AG09319 (cell line): ENCODE measurements at places on chromosomes 6 and 20.

- no peak for DNase-seq
Observed at GRCh38 chr20:62482146-62482809, 6.5 kb upstream of the GATA5 start.

GRCh38 chr6:5517796-5518195 is 256.5 kb downstream of the FARS2 start:
- DNase-seq, result no peak

GRCh38 chr6:79902046-79902445 is 45.3 kb downstream of the ELOVL4 start:
- no peak for DNase-seq

- DNase-seq, result no peak
Observed at GRCh38 chr6:115575285-115575684, 485.4 kb downstream of the FRK start.

- no peak for DNase-seq
Observed at GRCh38 chr20:15889514-15890256, 683.6 kb downstream of the KIF16B start.

- DNase-seq, result no peak
Observed at GRCh38 chr6:11363881-11364576, 131.6 kb upstream of the NEDD9 start.

GRCh38 chr6:122035173-122035572 is 364.3 kb upstream of the HSF2 start:
- no peak for DNase-seq

DNA sequence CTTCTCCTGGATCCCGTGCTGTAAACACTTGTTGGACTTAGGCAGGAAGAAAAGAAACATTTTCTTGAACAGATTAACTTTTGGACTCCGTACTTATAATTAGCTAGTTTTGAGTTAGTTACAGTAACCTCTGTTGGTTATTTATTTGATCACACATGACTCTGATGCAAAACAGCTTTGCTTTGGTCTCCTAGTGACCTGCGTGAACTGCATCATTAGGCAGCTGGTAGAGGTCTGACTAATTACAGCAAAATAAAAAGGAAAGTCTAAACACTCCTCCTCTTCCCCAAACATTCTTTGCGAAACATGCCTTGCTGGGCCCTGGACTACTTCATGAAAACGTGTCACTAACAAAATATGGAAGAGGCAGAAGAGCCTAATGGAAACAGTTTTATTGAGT is 61.1 kb upstream of the ZFP64 start:
- DNase-seq, result no peak

DNA sequence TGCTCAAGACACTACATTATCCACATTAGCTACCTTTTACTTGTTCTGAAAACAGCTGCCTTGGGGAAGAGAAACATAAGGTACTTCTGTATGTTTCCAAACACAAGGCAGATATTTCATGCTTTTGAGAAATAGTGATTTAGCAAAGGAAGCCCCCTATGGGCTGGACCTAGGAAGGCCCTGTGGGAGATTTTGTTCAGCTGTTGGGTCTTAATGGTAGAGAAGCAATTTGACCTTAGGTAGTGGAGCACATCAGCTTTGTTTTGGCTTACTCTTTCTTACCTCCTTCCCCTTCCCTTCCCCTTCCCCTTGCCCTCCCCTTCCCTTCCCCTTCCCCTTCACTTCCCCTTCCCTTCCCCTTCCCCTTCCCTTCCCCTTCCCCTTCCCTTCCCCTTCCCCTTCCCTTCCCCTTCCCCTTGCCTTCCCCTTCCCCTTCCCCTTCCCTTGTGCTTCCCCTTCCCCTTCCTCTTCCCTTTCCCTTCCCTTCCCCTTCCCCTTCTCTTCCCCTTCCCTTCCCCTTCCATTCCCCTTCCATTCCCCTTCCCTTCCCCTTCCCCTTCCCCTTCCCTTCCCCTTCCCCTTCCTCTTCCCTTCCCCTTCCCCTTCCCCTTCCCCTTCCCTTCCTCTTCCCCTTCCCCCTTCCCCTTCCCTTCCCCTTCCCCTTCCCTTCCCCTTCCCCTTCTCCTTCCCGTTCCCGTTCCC is 84.6 kb downstream of the ANKS1A start:
- DNase-seq, result no peak

DNA sequence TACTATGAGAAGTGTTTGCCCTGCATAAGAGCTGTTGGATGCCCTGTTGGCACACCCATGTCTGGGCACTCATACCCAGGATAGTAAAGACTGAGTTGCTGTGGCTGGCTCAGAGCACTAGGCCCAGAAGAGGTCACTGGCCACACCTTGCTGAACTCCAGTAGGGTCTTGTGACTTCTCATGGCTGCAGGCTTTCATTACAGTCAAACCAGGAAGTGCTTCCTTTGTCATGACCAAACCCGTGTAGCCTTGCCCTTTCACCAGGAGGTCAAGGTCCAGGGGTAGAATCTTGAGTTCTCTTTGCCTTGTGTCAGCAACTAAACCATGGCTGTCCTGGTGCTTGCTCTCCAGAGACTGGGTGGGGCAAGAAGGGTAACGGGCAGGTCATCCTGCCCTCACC is 49.5 kb downstream of the CD164 start:
- DNase-seq, result no peak

DNA sequence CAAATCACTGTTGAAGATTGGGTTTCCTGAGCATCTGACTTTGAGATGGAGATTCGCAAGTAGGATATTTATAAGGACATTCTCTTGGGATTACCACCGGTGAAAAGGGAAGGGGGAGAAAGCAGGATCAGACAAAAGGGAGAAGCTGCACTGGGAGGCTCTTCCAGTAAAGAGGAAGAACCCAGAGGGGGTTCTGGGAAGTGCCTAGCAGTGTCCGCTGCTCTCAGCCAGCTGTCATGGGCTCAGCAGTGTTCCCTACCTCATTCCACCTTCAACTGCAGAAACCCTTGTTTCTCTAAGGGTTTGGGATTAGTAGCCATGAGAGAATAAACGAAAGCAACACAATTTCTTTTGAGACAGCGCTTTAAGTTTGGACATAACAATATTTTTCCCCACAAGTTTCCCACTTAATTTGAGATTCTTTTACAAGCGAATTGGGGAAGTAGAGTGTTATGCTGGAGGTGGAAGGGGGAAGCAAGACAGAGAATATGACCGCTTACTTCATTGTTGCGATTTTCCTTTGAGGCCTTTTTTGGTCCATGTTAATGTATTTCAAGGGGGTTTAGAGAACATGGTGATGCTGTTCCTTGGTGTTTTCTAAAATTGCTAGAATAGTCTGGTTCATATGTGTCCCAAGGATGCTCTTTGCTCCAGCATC is 154.5 kb upstream of the SCGN start:
- DNase-seq, result no peak

DNA sequence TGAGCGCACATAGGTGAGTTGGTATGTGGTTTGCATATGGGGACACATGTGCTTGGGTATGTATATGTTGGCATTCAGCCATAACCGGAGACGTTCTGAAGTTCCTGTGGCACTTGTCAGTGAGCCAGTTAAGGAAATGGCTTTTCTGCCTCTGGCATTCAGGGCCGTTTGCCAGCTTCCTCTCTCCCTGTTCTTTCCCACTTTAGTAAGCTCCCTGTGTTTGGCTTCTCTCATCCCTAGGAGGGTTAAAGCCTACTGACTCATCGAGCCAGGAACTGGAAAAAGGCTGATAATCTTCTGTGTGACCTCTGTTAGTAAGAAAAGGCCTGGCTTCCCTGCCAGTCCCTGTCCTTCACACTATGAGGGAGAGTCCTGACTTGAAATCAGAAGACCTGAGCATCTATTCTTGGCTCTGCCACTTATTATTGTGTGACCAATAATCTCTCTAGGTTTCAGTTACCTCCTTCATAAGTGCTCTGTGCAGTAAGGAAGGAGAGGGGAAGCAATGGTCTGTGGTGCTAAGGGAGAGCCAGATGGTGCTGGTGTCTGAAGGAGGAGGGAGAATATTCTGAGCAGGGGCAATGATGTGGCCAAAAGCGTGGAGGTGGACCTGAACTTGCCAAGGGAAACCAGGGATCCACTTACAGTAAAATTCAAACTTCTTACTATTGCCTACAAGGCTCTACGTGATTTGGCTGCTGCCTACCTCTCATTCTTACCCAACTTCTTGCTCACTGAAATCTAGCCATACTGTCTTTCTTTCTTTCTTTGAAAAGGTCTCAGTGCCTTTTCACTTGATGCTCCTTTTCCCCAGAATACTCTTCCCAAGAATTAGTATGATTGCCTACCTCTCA is 31.4 kb downstream of the ACSS2 start:
- DNase-seq, result peak; percentile 48

GRCh38 chr20:17625246-17626051 is 55.6 kb downstream of the DSTN start:
- DNase-seq, result no peak

DNA sequence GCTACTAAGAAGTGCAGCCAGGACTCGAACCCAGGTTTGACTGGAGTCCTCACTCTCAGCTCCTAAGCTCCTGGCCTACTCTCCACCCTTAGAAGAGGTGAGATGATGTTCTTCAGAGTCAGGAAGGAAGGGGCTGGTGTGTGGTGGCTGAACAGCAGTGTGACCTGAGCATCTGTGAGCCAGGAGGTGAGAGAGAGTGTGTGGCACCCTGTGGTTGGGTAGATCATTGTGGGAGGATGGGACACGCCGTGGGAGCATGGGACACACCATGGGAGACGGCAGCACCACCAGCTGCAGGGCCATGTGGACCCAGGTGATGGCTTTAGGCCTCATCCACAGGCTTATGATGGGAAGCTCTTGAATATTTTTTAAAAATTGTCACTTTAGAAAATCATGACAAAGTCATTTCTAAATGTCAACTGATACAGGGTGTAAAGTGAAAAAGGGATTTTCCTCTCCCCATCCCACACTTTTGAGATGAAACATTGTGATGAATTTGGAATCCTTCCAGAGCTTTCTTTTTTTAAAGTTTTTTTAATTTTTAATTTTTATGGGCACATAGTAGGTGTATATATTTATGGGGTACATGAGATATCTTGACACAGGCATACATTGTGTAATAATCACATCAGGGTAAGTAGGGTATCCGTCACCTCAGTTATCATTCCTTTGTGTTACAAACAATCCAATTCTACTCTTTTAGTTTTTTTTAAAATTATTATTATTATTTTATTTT is 31.6 kb downstream of the SRC start:
- DNase-seq, result no peak

- no peak for DNase-seq
Observed at GRCh38 chr20:25216199-25216945, 20.9 kb downstream of the ENTPD6 start.

- DNase-seq, result no peak
Observed at GRCh38 chr6:134795691-134796090, 154.2 kb downstream of the ALDH8A1 start.

- no peak for DNase-seq
Observed at GRCh38 chr20:3135507-3136070, 24.1 kb downstream of the FASTKD5 start.

DNA sequence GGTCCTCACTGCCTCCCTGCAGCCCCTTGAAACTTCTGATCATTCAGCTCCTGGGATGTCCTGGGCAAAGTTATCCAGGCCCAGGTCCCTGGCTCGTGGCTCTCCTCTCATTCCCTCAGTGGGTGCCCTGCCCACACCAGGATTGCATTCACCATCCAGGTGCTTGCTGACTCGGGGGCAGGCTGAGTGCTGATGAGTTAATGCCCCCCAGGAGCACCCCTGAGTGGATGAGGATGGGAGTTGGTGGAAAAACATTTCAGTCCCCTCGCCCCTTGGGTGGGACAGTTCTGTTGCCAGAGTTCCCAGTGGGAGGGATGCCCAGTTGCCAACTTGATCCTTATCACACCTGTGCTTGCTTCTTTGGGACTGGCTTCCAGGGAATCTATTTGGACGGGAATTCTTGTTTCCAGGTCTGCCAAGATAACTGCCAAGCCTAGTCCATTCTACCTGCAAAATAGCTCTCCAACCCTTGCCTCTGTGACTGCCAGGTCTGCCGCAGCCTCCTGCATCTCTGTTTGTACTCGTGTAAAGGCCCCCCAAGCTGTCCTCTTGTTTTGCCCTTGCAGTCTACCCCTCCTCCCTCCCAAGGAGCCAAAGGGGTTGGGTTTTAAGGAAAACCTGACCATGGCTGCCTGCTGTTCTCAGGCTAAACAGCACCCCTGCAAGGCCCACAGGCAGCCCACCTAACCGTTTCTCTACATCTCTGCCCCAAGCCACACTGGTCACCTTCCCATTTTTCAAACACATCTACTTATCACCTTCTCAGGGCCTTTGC is 11.6 kb upstream of the RSPO4 start:
- DNase-seq, result no peak

DNA sequence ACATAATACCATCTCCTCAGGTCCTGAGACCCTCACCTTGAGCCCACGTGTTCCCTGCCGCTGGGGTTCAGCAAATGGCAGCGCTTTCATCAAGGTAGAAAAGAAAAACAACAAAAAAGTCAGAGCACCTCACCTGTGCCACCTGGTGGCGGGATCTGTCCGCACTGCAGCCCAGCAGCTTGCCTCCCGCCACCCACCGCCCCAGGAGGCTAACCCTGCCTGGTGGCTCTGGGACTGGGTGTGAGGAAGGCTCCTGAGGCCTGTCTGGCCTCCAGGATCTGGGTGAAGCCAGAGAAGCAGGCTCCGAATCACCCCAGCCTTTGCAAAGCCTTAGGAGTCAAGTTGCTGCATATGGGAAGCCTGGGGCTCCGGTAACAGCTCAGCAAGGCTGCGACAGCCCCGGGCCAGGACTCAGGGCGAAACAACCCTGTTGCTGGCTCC is 270.8 kb downstream of the BMP7 start:
- DNase-seq, result no peak

DNA sequence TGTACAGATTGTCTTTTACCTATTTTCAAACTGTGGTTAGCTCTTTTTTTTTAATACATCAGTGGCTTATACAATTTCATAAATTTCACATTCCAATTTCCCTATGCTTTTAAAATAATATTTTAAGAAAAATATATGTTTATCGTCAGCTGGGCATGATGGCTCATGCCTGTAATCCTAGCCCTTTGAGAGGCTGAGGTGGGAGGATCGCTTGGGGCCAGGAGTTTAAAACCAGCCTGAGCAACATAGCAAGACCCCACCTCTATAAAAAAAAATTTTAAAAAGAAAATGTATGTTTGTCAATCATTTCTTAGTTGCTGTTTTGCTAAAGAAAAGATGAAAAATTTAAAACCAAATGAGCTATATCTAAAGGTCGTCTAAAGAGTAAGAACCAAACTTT is 3.4 kb downstream of the GJA1 start:
- no peak for DNase-seq

GRCh38 chr6:168736039-168736438 is 295.1 kb downstream of the SMOC2 start:
- no peak for DNase-seq

DNA sequence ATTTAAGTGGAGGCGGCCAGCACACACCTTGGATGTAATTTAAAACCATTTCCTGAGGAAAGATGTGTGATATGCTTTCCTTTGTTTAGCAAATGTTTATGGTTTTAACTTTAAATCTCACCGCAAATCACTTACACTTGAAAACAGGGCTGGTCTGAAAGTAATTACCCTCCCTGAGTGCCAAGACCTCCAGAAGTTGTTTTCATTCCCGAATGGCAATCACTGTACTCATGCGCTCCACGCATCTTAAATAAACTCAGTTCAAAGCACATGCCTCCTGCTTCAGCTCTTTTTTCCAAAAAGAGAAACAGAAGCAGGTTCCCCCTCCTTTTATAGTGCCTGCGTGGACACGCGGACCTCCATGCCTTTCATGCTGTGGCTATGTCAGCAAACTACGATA is 224.0 kb downstream of the SMOC2 start:
- DNase-seq, result no peak

- DNase-seq, result no peak
Observed at GRCh38 chr6:72873433-72873832, 251.6 kb downstream of the KCNQ5 start.

GRCh38 chr6:111210194-111210728 is 123.0 kb downstream of the SLC16A10 start:
- DNase-seq, result no peak

- DNase-seq, result no peak
Observed at GRCh38 chr20:44403194-44404112, 48.0 kb downstream of the HNF4A start.

- DNase-seq, result no peak
Observed at GRCh38 chr6:13915561-13916229, 9.1 kb upstream of the RNF182 start.
